Psoas muscle (tissue), 8 donors: ENCODE measurements at places on chromosomes 7 and 10. TPM values are rescaled to one million over a fixed set of nuclear protein-coding genes. Genes with fewer than 3 reads are reported as not detected.

GRCh38 chr10:114271779-114272167, 32.7 kb downstream of the VWA2 start:
- no peaks in the 10 kb centered on the region for H3K27me3 ChIP-seq
- H3K36me3 ChIP-seq: no peaks in the 10 kb centered on the region
- no peak overlapping the region for H3K4me3 ChIP-seq
- peak; percentile 60 for DNase-seq
- H3K27ac ChIP-seq: peak overlapping the region; percentile 57

- H3K4me1 ChIP-seq: no peaks in the 10 kb centered on the region
- H3K27ac ChIP-seq: no peak overlapping the region
- H3K36me3 ChIP-seq: no peaks in the 10 kb centered on the region
- no peak overlapping the region for H3K4me3 ChIP-seq
Measured at GRCh38 chr7:127214956-127215718, 37.6 kb downstream of the GRM8 start.

DNA sequence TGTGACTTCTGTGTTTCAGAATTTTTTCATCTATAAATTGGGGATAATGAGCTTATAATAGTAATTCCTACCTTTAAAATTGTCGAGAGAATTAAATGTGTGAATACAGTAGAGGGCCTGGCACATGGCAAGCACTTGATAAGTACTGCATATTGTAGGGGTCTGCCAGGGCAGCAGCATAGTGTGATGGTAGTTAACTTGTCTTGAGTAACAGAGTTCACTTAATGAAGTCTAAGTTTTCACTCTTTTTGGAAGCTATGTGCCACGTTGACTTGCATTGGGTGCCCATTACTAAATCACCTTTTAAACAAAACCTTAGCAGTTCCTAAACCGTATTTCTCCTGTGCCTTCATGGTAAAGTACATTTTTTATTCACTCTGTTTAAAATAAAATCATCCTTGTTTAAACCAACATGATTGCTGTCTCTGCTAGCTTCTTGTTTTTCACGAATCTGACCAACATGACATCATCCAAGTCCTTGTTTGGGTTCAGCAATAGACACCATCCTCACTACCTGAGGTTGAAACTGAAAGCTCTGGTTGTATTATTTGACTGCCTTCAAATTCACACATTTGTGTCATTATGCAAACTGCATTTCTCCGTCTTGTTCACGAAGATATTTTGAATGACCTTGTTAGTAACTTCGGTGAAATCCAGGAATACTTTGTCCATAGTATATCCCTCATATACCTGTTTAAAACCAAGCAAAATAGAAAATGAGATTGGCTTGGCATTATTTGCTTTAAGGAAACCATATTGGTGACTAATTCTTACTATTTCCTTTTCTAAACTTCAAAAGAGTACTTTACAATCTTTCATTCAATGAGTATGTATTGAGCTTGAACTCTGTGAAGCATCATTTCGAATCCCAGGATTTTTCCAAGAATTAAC, 340.2 kb downstream of the SUGCT start:
- no peaks in the 10 kb centered on the region for H3K4me1 ChIP-seq
- DNase-seq: no peak
- H3K4me3 ChIP-seq: no peak overlapping the region
- H3K27me3 ChIP-seq: no peaks in the 10 kb centered on the region
- no peaks in the 10 kb centered on the region for H3K36me3 ChIP-seq

Gene SYT15B
- total RNA-seq: not detected

DNA sequence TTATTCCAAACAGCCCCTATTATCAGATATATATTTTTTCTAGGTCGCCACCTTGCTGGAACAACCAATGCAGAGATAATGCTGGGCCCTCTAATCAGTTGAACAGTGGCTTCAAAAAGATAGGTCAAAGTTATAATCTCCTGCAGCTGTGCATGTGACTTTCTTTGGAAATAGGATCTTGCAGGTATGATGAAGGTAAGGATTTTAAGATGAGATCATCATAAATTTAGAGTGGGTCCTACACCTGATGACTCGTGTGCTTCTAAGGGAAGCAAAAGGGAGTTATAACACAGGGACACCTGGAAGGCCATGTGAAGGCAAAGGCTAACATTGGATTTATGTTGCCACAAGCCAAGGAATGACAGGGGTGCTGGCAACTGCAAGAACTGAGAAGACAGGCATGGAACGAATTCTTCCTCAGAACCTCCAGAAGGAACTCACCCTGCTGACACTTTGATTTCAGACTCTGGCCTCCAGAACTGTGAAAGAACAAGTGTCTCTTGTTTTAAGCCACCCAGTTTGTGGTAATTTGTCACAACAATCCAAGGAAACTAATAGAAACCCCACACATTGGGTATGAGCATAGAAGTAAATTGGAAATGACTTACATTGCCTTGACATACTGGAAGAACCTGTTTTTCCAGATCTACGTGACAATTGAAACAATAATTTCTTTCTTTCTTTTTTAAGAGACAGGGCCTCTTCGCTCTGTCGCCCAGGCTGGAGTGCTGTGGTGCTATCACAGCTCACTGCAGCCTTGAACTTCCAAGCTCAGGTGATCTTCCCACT, 34.4 kb downstream of the CCDC71L start:
- H3K27ac ChIP-seq: no peak overlapping the region
- no peak for DNase-seq
- no peak overlapping the region for H3K4me3 ChIP-seq
- no peaks in the 10 kb centered on the region for H3K27me3 ChIP-seq
- H3K4me1 ChIP-seq: no peaks in the 10 kb centered on the region

- H3K27ac ChIP-seq: peak overlapping the region; percentile 82
- peak overlapping the region; percentile 22 for H3K4me3 ChIP-seq
- DNase-seq: no peak
- H3K27me3 ChIP-seq: no peaks in the 10 kb centered on the region
- H3K4me1 ChIP-seq: peaks cover 91% of the 10 kb centered on the region
- H3K36me3 ChIP-seq: peaks cover 4% of the 10 kb centered on the region
Measured at GRCh38 chr10:29590915-29591650, 43.7 kb downstream of the SVIL start.

DNA sequence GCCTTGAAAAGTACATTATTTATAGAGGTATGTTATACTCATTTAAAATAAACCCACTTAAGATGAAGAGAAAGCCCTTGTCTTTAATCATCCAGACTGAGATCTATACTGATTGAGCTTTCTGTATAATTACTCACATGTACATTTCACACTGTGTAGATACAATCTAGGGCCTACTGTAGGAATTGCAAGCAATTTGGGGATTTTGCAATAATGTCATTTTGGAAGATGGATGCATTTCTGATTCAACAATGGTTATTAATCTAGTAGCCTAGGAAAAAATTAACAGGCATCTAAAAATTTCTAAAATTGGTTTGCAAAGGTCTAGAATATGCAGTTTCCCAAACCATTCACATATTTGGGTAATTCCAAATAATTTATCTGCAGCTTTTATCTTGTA, 132.2 kb downstream of the PDE1C start:
- H3K36me3 ChIP-seq: no peaks in the 10 kb centered on the region
- H3K4me1 ChIP-seq: no peaks in the 10 kb centered on the region
- no peaks in the 10 kb centered on the region for H3K27me3 ChIP-seq
- no peak for DNase-seq

Gene ARHGAP22
- 1.9 TPM for total RNA-seq

DNA sequence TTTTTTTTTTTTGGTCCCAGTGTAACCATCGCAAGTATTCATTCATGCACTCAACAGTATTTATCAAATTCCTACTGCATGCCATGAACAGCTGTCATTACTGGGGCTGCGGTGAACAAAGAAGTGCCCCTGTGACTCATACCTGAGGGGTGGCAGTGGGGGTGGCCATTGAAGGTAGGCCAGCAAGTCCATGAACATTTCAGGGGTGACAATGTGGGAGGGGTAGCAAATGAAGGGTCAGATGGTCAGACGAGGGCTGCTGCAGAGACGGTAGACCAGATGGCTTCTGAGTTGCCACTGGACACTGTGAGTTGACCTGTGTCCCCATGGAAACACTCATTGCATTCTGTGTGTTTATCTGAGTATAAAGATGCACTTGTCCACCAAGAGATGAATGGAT, 92.5 kb upstream of the PITRM1 start:
- H3K4me3 ChIP-seq: no peak overlapping the region
- H3K4me1 ChIP-seq: no peaks in the 10 kb centered on the region
- DNase-seq: no peak

DNA sequence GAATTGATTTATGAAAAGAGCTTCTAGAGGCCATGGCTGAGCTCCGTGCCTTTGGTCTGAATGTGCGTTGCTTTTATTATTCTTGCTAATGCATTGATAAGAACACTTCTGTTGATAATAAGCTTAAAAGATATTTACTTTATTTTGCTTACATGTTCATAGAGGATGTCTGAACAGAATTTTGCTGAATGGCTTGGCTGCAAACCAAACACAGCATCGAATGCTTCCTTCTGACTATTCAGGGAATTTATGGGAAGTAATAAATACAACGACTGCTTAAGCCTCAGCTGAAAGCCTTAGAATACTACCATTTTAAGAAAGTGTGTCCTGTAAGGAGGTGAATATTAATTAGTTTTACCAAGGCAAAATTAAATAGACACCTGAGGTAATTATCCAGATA, 643.5 kb upstream of the POT1 start:
- H3K27ac ChIP-seq: no peak overlapping the region
- no peak overlapping the region for H3K4me3 ChIP-seq
- no peaks in the 10 kb centered on the region for H3K4me1 ChIP-seq
- H3K36me3 ChIP-seq: no peaks in the 10 kb centered on the region
- no peak for DNase-seq
- no peaks in the 10 kb centered on the region for H3K27me3 ChIP-seq

DNA sequence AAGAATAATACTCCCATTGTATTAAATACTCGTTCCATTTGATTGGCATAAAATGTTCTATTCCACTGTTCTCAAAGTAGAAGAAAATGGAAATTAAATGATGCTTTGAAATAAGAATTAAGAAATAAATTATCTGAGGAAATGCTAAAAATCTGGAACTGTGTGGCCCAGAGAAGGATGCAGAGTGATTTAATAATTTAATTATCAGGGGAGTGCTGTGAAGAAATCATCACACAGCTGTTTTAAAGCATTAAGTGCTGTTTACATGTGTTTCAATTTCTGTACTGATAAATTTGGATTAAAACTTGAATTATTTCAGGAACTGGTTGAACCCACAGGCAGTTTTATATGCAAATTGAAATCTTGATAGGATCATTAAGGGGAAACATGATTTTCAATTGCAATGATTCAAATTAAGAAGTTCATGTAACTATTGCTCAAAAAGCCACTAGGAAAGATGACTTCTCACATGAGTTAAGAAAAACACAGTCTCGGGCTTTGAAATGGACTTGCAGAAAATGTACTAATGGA, 56.3 kb downstream of the COL28A1 start:
- no peak for DNase-seq
- H3K4me1 ChIP-seq: no peaks in the 10 kb centered on the region
- no peak overlapping the region for H3K27ac ChIP-seq
- no peak overlapping the region for H3K4me3 ChIP-seq
- no peaks in the 10 kb centered on the region for H3K27me3 ChIP-seq

DNA sequence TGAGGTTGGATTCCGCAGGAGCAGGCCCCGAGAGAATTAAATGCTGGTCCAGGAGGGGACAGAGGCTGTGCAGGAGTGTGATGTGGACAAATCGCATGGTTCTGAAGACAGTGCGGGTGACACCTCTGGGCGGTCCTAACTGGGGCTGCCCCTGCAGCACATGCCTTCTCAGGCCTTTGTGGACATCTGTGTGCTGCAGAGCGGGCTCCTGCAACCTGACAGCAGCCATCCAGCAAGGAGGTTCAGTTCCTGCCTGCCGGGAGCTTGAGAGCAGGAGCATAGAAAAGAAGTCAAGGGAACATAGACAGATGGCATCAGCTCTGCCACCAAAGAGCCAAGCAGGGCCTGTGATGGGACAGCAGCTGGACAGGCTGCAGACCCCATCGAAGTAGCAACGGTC, 135.9 kb upstream of the PPP2R2D start:
- no peak overlapping the region for H3K27ac ChIP-seq
- DNase-seq: no peak
- H3K27me3 ChIP-seq: peaks cover 4% of the 10 kb centered on the region
- no peaks in the 10 kb centered on the region for H3K36me3 ChIP-seq
- H3K4me1 ChIP-seq: no peaks in the 10 kb centered on the region

- no peaks in the 10 kb centered on the region for H3K36me3 ChIP-seq
- H3K4me3 ChIP-seq: no peak overlapping the region
- H3K27ac ChIP-seq: no peak overlapping the region
- H3K27me3 ChIP-seq: no peaks in the 10 kb centered on the region
Measured at GRCh38 chr10:42707234-42707633, 68.9 kb upstream of the ZNF33B start.

DNA sequence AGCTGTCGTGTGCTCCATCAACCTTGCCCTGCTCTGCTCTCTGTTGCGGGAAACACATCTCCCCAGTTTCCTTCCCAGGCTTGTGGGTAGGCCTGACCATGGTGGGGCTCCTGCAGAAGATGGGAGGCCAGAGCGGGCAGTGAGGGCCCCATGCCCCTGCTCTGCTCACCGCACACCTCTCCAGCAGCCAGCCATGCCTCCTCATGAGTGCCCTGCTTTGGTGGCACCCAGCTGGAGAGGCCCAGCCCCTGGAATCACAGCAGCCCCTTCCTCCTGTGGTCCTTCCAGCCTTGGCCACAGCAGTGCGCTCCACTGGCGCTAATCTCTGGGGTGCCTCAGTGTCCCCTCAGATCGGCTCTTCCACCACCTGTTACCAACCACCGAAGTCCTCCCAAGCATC, 4.2 kb upstream of the OPN4 start:
- no peaks in the 10 kb centered on the region for H3K36me3 ChIP-seq
- H3K27me3 ChIP-seq: no peaks in the 10 kb centered on the region
- H3K27ac ChIP-seq: no peak overlapping the region
- H3K4me3 ChIP-seq: no peak overlapping the region
- H3K4me1 ChIP-seq: peaks cover 19% of the 10 kb centered on the region

DNA sequence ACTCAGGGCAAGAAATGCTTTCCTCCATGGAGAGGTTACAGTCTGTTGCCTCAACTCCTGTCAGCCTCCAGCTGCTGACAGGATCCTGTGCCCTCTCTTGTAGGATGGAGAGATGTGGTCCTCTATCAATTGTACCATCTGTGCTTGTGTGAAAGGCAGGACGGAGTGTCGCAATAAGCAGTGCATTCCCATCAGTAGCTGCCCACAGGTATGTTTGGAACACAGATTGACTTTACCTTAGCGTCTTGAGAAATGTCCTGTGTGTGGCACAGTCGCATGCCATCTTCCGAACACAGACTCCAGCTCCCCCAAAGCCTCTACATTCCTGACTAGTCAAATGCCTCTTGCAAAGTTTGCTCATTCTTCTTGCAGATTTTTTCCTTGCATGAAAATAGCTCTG, 152.6 kb downstream of the BMPER start:
- H3K4me1 ChIP-seq: no peaks in the 10 kb centered on the region
- no peaks in the 10 kb centered on the region for H3K36me3 ChIP-seq
- H3K27me3 ChIP-seq: no peaks in the 10 kb centered on the region

Gene HGF
- total RNA-seq: 3.7 TPM

DNA sequence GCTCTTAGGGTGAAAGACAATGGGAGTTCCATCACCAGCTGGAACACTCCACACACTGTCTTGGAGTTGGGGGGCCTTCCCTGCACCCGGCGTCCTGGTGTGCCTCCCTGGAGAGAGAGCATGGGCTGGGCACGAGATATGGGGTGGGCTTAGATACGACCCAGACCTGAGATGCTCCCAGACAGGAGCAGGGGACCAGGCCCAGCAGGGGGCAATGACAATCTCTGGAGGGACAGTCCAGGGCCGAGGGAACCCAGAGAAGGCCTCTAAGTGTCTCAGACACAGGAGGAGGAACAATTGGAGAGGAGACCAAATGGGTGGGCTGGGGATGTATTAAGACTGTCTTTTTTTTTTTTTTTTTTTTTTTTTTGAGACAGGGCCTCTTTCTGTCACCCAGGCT, 40.0 kb downstream of the MYL10 start:
- H3K36me3 ChIP-seq: no peaks in the 10 kb centered on the region
- H3K27me3 ChIP-seq: no peaks in the 10 kb centered on the region
- H3K27ac ChIP-seq: no peak overlapping the region
- no peak overlapping the region for H3K4me3 ChIP-seq
- H3K4me1 ChIP-seq: no peaks in the 10 kb centered on the region
